ENCODE measurements at places on chromosomes 1 and 21. TPM values are rescaled to one million over a fixed set of nuclear protein-coding genes. Genes with fewer than 3 reads are reported as not detected.

DNA sequence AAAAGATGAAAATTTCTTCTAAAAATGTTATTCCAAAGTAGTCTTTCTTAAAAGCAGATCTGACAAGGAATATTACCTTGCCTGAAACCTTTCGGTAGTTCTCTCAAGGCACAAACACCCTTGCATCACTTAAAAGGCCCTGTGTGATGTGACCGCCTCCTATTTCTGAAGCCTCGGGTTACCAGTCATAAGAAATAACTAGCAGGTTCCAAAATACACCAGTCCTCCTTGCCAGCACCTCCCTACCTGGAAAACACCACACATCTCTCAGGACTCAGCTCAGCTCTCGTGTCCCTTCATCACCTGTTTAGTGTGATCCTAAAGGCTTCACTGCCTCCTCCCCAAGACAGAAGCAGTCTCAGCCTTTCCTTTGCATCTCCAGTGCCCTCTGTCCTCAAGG is 35.7 kb downstream of the SERBP1 start:
- H3K4me3 ChIP-seq: no peak overlapping the region
- H3K4me1 ChIP-seq: peaks cover 23% of the 10 kb centered on the region
- H3K27me3 ChIP-seq: no peaks in the 10 kb centered on the region
- no peak for DNase-seq
- H3K27ac ChIP-seq: no peak overlapping the region

DNA sequence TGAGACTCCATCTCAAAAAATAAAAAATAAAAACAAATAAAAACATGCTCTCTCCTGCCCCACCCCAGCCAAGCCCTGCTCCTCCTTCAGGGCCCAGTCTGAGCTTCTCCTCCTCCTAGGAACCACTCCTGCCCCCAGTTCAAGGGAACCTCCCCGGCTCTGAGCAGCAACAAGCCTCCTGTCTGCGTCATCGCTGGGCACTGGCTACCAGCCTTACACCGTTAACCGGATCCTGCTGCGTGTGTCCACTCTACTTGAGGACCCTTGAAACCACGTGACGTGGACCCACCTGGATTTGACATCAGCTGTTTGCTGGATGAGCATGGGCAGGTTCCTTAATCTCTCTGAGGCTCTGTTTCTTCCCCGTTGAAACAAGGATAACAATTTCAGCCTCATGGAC is 1.6 kb upstream of the TAS1R2 start:
- H3K4me3 ChIP-seq: no peak overlapping the region
- no peak for DNase-seq
- no peaks in the 10 kb centered on the region for H3K4me1 ChIP-seq
- peaks cover 4% of the 10 kb centered on the region for H3K27me3 ChIP-seq
- H3K36me3 ChIP-seq: no peaks in the 10 kb centered on the region

DNA sequence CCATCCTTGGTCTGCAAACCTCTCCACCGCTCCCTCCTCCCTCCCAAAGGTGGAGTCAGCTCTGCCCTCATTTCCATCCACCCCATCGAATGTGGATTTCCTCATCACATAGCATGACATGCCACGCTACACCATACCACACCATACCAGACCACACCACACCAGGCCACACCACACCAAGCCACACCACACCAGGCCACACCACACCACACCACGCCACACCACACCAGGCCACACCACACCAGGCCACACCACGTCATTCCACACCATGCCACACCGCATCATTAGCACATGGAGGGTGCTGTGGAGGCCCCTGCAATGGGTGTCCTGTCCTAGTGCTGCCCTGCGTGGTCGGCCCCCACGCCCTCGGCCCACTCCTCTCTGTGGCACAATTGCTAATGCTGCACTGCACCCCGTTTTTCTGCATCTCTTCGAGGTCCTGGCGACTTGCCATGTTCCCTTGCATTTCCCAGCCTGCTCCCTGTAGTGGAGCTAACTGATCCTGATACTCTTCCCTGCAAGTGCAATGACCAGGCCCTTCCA is 11.3 kb downstream of the DFFB start:
- H3K36me3 ChIP-seq: peaks cover 22% of the 10 kb centered on the region
- no peak for DNase-seq
- H3K27ac ChIP-seq: no peak overlapping the region
- H3K27me3 ChIP-seq: no peaks in the 10 kb centered on the region
- no peak overlapping the region for H3K4me3 ChIP-seq

NBPF4 gene
- not detected for polyA plus RNA-seq
